Small intestine (tissue), 16 donors: ENCODE measurements at places on chromosomes 2 and 18.
A peak's percentile ranks its signal among the peaks of the same experiment; 100 is the strongest.

DNA sequence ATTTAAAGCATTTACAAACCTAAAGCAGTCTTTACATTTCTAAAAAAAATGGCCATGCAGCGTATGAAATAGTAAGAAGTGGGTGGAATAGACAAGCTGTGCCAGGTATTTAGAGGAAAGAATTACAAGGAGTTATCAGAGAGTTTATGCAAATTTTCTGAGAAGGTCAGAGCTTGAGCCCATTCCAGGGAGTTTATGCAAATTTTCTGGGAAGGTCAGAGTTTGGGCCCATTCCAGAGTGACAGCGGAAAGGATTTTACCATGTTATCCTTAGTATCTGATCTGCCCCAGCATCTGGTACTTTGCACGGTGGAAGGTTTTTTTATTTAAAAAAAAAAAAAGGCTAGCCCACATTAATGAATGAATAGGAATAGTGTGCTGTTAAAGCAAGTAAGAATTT, 1.4 kb upstream of the DOK6 start:
- DNase-seq: no peak

- DNase-seq: peak; percentile 54
Observed at GRCh38 chr2:53896864-53897263, 37.1 kb upstream of the GPR75 start.

DNA sequence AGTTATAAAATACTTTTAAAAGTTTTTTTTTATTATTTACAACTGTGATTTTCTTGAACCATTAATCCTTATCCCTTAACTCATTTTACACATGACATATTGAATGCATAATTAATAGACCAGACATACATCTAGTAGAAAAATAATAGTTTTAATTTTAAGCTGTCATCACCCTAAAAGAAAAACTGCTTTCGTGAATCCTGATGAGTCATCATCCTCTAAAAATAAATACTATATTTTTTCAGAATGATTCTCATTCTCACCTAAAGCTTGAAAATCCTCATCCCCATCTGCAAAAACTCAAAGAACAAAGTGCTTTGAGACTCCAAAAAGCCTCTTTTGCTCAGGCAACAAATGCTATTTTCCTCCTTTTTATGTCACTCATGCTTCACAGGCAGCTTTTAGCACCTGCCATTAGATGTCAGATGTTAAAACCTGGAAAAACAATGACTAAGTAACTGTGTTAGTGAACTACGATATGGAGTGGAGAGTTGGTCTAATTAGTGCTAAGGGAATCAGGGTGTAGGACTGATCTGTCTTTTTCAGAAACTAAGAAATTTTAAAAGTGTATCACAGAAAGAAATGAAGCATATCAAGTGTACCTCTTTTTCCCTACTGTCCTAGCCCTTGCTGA, 297.6 kb downstream of the TMX3 start:
- DNase-seq: no peak

- peak; percentile 50 for DNase-seq
Observed at GRCh38 chr2:97011977-97012569, 25.7 kb upstream of the FAM178B start.

DNA sequence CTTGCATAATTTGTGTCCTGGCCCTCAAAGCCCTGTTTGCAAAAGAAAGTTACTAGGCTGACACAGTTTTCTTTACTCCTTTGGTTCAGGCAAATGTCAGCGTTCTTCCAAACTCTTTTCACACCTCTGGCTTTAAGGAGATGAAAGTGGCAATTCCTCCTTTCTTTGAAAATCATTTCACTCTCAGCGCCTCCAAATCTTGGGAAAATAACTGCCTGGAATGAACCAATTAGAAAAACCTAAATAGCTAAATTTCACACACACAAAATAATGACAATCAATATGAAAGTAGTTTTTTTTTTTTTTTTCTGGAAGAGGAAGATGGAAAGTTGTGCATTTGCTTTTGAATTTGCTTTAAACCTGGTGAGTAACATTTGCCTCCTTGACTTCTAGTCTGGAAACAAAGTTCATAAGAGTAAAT, 1.7 kb downstream of the MEIS1 start:
- DNase-seq: no peak

DNA sequence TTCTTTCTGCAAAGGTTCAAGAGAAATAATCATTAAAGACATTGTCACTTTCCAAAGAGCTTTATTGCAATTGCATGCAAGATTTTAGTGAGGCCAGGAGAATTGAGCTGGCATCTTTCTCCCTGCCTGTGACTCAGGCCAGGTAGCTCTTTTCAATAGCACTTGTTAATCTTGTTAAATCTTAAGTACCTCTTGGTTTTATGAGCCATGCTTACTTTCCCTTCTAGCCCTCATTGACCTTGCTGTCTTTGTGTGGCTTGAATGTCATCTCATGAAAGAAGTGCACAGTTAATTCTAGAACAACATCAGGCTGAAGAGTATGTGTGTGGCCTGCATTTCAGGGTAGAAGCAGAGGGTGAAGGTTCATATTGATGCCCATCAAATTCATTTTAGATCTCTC, 14.8 kb upstream of the LGALSL start:
- no peak for DNase-seq

DNA sequence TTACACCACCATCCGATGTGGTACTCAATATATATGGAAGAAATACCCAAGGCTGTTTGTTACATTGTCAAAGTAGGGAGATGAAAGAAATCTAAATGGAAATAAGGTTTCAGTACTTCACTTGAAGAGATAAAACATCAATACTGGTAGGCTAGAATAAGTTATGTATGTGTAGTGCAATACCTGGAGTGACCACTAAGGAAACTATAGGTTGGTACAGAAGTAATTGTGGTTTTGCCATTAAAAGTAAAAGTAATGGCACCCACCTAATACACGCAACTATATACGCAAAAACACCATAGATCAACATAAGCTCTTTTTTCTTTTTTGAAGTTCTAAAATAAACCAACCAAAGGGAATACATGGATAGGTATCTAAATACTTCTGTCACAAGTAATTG, 143.2 kb upstream of the KYNU start:
- DNase-seq: no peak

- peak; percentile 75 for DNase-seq
Observed at GRCh38 chr18:3453540-3454364, 3.8 kb downstream of the TGIF1 start.

GRCh38 chr2:221439761-221440479, 132.2 kb downstream of the EPHA4 start:
- DNase-seq: no peak

DNA sequence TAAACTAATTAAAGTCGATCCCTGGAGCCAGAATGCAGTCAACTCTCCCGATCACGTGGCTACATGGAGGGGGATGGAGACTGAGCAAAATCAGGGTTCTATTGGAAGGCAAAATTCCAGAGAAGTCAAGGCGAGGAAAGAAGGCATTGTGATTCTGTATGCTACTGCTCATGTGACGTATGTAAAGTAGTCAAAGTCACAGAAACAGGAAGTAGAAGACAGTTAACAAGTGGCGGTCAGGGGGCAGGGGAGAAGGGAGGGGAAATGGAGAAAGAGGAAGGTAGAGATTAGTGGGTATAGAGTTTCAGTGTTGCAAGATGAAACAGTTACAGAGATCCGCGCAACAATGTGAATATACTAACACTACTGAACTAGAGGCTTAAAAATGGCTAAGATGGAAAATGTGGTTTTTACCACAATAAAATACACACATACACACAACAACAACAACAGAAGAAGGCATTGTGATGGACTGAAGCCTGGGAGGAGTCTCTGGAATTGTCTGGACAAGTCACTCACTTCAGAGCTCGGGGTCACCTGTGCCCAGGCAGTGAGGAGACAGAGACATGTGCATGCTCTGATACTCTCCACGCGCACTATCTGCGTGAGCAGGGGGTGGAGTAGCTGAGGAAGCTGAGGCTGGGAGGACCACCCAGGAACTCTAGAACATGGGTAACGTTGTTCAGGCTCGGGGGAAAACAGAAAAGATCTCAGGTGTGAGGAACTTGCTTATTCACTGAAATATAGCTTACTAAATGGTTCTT, 89.9 kb upstream of the CDCA7 start:
- peak; percentile 43 for DNase-seq

- no peak for DNase-seq
Observed at GRCh38 chr2:218125095-218125494, 733 bp upstream of the CXCR2 start.

DNA sequence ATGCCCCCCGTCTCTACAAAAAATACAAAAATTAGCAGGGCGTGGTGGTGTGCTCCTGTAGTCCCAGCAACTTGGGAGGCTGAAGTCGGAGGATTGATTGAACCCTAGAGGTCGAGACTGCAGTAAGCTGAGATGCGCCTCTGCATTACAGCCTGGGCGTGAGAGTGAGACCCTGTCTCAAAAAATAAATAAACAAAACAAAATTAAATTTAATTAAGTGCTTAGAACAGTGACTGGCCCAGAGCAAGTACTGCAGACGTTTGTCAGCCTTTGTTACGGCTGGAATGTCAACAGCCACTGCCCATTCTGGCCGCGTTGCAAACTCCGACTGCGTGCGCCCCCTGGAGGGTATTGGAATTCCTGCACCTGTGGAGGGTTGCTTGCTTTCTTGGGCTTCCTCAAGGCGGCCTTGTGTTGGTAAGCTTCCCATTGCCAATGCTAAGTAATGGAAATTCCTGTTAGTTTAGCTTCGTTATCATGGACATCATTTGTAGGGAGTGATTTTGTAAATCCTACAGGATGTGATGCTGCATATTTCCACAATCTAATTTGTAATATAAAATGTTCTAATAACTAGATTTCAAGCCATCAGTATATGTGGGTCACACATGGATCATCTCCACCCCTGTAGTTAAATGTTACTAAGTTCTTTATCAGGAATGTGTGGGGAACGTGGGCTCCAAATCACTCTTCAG, 15.9 kb upstream of the ATP6V1B1 start:
- peak; percentile 84 for DNase-seq

GRCh38 chr2:47274054-47274782, 119.1 kb upstream of the STPG4 start:
- DNase-seq: no peak

GRCh38 chr2:96102596-96103186, 13.7 kb downstream of the ADRA2B start:
- DNase-seq: no peak

- peak; percentile 95 for DNase-seq
Observed at GRCh38 chr18:77114415-77115191, 18.0 kb downstream of the MBP start.

- DNase-seq: no peak
Observed at GRCh38 chr2:84492571-84492970, 23.7 kb upstream of the DNAH6 start.

DNA sequence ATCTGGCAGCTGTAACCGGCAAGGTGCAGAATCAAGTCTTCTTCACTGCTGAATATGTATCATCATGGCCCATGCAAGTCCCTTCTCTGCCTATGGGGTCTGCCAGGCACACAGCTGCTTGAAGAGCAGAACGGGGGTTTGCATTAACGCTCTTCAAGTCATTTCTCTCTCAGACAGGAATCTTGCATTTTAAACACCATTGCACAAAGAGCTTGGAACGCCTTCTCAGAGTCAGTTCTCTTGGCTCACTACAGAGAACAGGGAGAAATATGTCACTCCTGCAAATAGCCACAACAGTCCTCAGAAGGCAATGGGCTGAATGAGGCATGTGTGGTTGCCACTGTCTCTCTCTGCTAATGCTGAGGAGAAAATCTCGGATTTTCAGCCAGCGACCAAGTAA, 2173.5 kb upstream of the PIK3C3 start:
- no peak for DNase-seq

DNA sequence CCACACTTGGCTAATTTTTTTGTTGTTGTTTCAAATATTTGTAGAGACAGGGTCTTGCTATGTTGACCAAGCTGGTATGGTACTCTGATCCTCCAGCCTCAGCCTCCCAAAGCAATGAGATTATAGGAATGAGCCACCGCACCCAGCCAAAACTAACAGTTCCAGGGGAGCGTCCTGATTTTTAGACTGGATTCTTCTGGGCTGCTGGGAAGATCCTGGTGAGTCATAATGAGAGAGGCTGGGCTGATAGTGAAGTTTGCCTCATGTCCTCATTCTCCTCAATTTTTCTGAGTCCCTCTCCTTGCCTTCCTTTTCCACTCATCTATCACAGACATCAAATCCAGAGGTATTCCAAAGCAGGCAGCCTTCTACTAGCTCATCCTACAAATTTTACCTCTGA, 81.3 kb downstream of the VSNL1 start:
- no peak for DNase-seq

DNA sequence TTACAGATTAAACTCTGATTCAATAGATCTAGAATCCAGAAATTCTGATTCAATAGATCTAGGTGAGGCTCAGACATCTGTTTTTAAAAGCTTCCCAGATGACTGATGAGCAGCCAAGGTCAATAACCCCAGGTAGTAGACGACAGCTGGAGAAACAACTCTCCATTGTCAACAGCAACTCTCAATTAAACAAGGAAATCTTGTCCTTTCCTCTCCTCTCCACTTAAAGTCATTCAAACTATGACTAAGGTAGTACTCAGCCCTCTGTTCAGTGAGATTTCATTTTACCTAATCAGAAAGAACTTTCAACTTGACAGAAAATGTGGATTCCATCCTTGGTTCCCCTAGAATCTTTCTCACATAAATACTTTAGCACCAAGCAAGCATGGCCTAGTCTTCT, 94.6 kb upstream of the SCG2 start:
- no peak for DNase-seq

GRCh38 chr2:65062843-65063825, 6.9 kb downstream of the CEP68 start:
- no peak for DNase-seq

- DNase-seq: no peak
Observed at GRCh38 chr18:22433956-22434355, 16.2 kb upstream of the CTAGE1 start.

GRCh38 chr2:191032588-191033429, 18.8 kb upstream of the STAT1 start:
- no peak for DNase-seq

DNA sequence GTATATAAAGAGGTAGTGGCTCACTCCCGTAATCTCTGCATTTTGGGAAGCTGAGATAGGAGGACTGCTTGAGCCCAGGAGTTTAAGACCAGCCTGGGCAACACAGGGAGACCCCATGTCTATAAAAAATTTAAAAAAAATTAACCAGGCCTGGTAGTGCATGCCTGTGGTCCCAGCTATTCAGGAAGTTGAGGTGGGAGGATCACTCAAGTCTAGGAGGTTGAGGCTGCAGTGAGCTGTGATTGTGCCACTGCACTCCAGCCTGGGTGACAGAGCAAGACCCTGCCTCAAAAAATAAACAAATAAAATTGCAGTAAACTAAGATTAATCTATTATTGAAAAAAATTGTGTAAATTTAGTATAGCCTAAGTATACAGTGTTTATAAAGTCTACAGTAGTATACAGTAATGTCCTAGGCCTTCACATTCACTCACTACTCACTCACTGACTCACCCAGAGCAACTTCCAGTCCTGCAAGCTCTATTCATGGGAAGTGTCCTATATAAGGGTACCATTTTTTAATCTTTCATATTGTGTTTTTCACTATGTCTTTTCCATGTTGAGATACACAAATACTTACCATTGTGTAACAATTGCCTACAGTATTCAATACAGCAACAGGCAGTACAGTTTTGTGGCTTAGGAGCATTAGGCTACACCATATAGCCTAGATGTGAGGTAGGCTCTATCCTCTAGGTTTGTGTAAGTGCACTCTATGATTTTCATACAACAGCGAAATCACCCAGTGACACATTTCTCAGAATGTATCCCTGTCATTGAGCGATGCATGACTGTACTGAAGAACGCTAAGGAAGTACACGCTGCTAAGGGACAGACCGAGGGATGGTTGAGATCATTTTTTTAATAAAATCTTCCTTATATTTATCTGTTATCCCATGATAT, 10.4 kb upstream of the MAP4K3 start:
- no peak for DNase-seq
